Stimulated activated CD4-positive, alpha-beta T cell treated with anti-CD3 and anti-CD28 coated beads, Interleukin-15, amount 100 ng/mL, for 48 hours (primary cell): ENCODE measurements at places on chromosomes 4 and X.

DNA sequence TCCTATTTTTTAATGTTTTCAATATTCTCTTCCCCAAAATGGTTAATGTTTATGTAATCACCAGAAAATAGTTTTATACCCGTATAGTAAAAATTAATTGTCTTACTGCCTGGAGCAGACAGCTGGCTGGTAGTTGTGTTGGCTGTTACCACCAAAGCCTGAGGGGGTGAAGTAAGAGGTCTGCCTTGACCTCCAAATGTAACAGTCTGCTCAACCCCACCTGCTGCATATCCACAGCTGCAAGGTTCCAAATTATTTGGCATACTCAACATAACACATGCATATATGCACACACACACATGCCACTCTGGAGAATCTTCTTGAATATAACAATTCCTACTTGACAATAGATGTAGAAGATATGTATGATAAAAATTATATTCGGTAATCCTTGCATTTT, 624.3 kb downstream of the ADGRL3 start:
- no peak for DNase-seq

GRCh38 chr4:94290245-94290644, 52.4 kb downstream of the HPGDS start:
- DNase-seq, result no peak

GRCh38 chr4:39278476-39278875, 87.7 kb downstream of the RFC1 start:
- no peak for DNase-seq

DNA sequence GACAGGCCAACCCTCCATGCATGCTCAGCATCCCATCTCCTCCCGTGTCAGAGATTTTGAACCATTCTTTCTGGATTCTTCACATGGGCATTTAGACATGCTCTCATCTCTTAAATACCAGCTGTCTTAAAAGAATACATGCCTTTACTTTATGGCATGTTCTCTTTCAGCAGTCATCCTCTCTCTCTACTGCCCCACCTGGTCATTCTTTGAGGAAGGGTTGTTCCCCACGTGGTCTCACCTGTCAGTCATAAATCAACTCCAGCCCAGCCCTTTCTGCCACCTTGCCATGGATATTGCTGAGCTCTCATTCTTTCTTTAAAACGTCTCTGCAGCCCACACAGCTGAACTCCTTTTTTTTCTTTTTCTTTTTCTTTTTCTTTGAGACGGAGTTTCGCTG, 111.3 kb downstream of the ARHGAP10 start:
- no peak for DNase-seq

- DNase-seq, result no peak
These were observed 40.4 kb upstream of the MAP3K15 start for GRCh38 chrX:19555683-19556082.

DNA sequence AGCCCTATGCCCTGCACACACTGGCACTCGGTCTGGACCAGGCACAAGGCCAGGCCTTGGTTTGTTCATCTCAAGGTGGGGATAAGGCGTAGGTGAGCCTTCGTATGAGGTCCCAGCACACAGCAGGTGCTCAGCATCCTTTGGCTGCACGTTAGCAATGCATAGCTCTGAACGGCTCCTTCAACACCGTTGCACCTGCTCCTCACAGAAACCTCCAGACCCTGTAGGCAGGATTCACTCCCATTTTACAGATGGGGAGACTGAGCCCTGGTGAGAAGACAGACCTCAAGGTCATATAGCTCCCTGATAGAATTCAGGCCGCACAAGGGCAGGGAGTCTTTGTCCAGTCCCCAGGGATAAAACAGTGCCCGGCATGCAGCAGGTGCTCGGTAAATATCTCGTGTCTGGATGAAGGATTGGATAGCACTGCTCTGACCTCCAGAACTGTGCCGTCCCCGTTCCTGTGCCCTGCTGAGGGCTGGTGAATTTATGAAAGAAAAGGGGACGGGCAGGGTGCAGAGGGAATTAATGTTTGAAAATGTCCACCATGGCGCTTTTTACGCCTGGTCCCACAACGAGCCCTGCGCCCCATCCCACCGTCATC, 2.4 kb downstream of the PPP2R2C start:
- no peak for DNase-seq

GRCh38 chr4:76035141-76035540, 729 bp downstream of the CXCL11 start:
- DNase-seq, result no peak

GRCh38 chrX:17735406-17735805, 1.9 kb upstream of the SCML1 start:
- no peak for DNase-seq

DNA sequence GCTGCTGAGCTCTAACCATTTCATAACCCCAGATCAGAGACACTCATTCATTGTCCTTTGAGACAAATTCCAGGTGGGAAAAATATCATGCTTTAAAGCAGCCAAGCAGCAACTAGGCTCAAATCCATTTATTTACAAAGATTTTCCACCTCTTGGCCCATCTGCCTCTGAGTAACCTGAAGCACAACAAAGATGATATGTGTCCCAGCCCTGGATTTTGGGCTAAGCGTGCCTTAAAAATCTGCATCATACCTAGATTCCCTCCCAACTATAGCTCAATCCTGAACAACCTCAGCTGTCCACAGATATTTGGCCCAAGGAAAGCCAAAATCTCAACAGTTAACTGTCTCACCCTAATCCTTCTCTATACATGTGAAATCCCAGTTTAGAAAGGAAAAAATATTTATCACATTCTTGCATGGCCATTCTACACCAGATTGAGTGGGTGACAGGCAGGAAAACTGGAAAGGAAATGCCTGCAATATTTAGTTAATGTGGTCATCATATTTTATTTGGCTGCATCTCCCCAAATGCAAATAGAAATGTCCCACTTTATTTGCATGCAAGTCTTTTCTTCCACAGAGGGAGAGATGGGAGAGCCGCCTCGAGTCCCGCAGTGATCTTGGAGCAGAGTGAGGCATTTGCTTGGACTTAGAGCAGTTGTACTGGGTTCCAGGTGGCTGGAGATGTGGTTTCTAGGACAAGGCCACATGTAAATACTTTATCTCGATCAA, 146.4 kb upstream of the EOLA2 start:
- DNase-seq, result no peak
